A673 (cell line): ENCODE measurements at places on chromosomes 7 and 10. TPM values are rescaled to one million over a fixed set of nuclear protein-coding genes. Genes with fewer than 3 reads are reported as not detected.

DNA sequence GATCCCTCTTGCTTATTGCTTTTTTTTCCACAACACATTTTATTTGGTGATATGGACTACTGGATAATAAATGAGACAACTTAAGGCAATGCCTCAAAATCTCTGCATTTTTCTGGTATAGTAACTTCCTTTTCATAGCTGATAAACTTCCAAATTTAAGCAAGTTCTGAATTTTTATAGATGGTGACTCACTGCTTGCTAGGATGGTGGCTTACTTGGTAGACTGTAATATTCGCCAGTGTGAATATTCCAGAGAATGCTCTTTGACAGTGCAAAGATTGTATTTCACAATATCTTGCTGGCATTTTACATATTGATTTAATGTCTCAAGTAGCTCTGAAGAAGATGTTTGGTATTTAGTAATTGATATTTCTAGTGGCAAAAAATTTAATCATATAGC is 472.4 kb downstream of the TFEC start:
- H3K4me1 ChIP-seq: no peaks in the 10 kb centered on the region
- no peaks in the 10 kb centered on the region for H3K27me3 ChIP-seq
- peak; percentile 3 for DNase-seq
- no peak overlapping the region for H3K4me3 ChIP-seq

DNA sequence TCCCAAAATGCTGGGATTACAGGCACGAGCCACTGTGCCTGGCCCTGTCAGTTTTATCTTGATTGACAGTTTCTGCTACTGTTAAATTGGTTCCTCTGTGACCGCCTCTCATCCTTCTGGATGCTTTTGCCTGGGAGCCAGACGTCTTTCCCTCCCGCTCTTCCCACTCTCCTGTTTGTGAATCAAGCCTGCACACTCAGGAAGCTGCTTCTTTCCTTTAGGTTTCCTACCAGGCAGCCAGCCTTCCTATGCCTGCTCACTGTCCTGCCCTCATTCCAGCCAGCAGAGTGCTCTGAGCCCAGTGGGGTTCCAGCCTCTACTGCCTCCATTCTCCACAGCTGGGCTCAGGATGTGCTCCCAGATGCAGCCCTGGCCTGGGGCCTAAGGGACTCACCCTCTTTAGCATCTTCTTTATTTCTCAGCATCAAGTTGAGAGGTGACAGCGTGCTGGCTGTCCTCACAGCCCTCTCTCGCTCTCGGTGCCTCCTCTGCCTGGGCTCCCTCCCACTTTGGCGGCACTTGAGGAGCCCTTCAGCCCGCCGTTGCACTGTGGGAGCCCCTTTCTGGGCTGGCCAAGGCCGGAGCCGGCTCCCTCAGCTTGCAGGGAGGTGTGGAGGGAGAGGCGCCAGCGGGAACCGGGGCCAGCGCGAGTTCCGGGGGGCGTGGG is 5.1 kb downstream of the SH2D4B start:
- H3K27ac ChIP-seq: no peak overlapping the region
- H3K4me3 ChIP-seq: no peak overlapping the region
- H3K27me3 ChIP-seq: no peaks in the 10 kb centered on the region
- no peaks in the 10 kb centered on the region for H3K4me1 ChIP-seq
- no peaks in the 10 kb centered on the region for H3K36me3 ChIP-seq

CALCR gene
- not detected in 2 replicates for total RNA-seq

DNA sequence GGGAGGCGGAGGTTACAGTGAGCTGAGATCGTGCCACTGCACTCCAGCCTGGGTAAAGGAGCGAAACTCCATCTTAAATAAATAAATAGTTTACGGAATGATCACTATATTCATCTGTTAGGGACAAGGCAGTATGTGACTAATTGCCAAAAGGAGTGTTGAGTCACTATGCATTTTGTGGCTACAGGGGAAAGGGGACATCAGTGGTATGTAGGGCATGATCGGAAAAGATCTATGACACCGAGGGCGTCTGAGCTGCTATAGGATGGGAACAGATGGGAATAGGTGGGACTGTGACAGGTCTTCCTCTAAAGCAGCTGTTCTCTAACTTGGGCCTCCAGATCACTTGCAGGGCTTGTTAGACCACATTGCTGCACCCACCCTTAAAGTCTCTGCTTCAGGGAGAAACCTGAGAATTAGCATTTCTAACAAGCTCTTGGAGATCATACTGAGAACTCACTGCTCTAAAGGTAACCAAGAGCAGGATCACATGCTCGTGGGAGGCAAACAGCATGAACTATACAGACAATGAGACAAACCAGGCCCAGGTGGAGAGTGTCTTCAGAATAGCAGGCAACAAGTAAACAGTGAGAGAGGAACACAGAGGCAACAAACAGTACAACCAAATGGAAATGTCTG is 65.1 kb upstream of the ITGA8 start:
- no peaks in the 10 kb centered on the region for H3K36me3 ChIP-seq
- DNase-seq: no peak
- H3K4me3 ChIP-seq: no peak overlapping the region
- no peak overlapping the region for H3K27ac ChIP-seq

CREB5 gene
- 7.1 and 10.3 TPM in 2 replicates for total RNA-seq

- H3K36me3 ChIP-seq: no peaks in the 10 kb centered on the region
- H3K4me1 ChIP-seq: peaks cover 11% of the 10 kb centered on the region
- peak overlapping the region; percentile 45 for H3K27ac ChIP-seq
These were observed 56.4 kb upstream of the GNAI1 start for GRCh38 chr7:80078159-80078731.
